ENCODE measurements at places on chromosomes 2 and 18.

GRCh38 chr2:54606393-54606958 lies 117.0 kb upstream of the EML6 start:
- DNase-seq = no peak

DNA sequence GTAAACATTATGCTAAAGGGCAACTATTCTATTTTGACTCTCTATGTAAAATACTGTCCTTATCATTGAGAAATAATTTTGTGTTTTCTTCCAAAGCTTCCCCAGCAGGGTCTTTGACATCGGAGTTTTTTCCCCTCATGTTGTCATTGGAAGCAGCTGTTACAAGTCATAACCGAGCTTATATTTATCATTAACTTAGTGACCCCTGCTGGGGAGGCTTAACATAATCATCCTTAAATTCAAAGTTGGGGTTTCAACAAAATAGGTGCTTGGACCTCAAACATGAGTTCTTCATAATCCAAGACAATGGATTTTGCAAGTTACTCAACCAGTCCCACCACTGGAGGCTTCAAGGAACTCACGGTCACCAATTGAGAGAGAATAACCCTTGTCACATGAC lies 330.9 kb downstream of the DCC start:
- no peak for DNase-seq

DNA sequence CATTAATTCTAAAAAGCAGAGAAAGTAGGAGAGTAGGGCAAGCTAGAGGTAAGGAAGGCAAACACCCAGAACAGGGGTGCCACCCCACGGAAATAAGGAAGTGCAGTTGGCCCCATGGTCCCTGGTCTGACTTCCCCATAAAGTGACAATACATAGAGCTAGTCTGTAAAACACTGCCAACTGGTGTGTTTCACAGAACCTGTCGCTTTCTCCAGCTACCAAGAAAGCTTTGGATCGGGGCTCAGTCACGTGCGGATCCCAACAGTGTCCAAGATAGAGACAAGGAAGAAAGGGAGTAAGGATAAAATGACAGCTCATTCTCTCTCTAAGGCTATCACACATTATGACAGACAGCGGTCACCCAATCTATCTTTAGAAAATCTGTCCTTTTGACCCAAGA lies 36.4 kb downstream of the TBC1D8 start:
- DNase-seq = no peak

GRCh38 chr2:206379886-206380285 lies 63.4 kb upstream of the ADAM23 start:
- DNase-seq = no peak

DNA sequence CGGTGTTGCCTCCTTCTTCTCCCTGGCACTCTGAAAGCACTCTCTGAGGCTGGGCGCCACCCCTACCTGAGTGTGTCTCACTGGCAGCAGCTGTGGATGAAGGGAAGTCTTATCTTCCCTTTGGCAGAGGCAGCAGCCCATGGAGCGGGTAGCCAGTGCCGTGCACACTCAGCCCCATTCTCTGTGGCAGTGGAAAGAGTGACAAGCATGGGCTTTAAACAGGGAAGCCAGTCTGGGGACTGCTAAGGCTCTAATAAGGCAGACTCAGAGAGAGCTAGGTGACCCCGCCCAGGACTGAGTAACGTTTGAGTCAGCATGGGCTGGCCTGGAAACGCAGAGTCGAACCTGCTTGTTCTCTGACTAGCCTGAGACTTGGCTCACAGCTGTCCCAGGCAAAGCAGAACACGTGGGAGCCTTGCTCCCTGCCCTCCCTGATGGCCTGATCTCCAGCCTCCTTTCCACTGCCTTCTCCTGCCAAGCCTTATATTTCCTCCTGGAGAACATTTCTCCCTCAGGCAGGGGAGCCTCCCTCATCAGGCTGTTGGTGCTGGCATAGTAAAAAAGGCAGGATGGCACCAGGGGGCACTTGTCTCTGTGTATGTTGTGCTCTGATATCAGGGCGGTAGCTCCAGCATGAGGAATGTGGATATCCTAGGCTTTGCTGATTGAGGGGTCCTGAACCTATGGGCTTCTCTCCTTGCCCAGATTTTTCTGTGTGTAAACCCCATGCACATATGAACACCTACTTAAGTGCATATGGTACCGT lies 93.9 kb upstream of the LGALSL start:
- DNase-seq = peak; percentile 47

DNA sequence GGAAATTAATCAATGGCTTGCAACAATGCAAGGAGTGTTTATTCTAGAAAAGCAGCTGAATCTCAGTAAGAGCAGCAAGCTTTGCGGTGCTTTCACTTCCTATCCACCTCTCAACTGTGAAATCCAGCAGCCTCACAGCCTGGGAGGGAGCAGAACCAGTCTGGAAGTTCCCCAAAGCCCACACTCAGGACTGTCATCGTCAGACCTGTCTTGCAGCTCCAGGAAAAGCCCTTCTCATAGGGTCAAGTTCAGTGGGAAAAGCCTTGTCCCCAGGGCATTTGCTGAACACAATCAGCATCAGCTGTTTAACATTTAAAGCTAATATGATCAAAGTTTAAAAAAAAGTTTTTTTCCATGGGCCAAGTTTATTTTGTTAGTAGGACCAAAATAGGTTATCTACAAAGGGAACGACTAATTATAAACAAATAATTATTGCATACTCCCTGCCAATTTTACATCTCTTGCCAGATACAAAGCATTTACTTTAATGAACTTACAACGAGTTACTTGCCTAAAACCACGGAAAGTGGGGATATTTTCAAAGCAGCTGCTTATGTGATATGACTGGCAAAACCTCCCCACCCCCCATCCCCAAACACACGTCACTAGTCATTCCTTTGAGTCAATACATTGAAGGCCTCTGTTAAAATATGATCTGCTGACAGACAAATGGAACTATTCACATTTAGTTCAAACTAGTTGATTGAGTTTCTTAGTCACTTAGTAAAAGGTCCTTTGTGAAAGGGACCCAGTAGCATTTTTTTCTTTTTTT lies 36.8 kb downstream of the PARD6G start:
- DNase-seq = no peak

Data from right forelimb (tissue), 1 donor.